ENCODE measurements at places on chromosomes 11 and 22. TPM values are rescaled to one million over a fixed set of nuclear protein-coding genes. Genes with fewer than 3 reads are reported as not detected.

Gene HTR3A
- total RNA-seq: not detected

DNA sequence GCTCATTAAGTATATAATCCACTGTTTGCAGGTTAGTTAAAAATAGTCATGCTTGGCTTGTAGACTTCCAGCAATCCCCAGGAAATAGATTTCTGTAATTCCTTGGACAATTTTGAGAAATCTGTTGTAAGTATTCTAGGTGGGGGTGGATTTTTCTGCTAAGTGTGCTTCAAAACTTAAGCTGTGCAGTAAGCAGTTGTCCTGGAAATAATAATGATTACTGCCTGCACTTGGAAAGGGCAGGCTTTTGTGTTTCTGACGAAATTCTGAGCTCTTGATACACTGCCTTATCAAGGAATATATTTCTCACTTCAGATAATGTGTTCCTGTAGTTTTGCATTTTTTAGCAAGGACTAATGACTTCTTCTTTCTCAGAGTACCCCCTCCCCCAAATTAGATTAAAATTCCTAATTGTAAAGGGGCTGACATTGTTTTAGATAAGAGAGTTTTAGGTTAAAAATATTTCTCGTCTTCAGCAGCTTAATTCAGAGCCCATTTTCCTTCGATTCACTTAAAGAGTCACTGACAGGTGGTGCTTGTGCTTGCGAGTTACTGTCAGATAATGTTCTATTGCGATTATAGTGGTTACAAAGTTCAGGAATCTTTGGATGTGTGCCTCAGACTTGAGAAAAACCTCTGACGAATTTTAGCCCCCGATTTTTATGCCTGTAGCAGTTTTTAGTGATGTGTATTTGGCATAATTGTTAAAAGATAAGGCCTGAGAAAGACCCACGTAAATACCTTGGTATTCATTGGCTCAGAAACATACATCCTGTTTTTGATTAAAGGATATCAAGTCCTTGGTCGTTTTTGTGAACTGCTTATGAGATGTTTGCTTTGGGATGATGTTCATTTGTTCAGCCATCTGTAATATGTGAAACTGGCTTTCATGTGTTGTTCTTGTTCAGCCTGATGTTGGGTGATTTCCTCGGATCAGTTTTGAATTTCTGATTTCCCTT is 120.5 kb downstream of the HIPK3 start:
- no peaks in the 10 kb centered on the region for H3K36me3 ChIP-seq
- no peak overlapping the region for H3K27ac ChIP-seq
- no peak for DNase-seq
- no peak overlapping the region for H3K4me3 ChIP-seq
- peaks cover 2% of the 10 kb centered on the region for H3K4me1 ChIP-seq

DNA sequence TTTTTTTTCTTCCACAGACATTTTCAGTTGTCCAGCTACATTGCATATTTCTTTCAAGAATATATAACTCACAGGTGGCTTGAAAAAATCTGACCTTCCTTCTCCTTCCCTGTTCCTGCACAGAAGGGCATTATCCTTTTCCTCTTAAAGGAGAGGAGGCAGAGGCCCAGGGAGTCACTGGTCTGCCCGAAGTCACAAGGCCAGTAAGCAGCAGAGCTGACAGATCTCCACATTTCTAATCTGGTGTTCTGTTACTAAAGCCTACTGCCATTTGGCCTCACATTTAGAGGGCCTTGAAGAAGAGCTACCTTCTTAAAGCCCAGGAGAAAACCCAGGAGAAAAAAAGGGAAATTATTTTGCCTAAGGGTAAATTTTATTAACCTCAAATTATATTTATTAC is 12.3 kb downstream of the ENDOD1 start:
- H3K4me3 ChIP-seq: no peak overlapping the region
- H3K27me3 ChIP-seq: no peaks in the 10 kb centered on the region
- H3K27ac ChIP-seq: no peak overlapping the region

Gene NFAM1
- total RNA-seq: 0.15 TPM

GRCh38 chr11:2127482-2128129 is 11.6 kb downstream of the IGF2 start:
- no peak for DNase-seq
- H3K36me3 ChIP-seq: no peaks in the 10 kb centered on the region
- H3K4me3 ChIP-seq: no peak overlapping the region
- no peaks in the 10 kb centered on the region for H3K4me1 ChIP-seq
- H3K27me3 ChIP-seq: peaks cover 14% of the 10 kb centered on the region

DNA sequence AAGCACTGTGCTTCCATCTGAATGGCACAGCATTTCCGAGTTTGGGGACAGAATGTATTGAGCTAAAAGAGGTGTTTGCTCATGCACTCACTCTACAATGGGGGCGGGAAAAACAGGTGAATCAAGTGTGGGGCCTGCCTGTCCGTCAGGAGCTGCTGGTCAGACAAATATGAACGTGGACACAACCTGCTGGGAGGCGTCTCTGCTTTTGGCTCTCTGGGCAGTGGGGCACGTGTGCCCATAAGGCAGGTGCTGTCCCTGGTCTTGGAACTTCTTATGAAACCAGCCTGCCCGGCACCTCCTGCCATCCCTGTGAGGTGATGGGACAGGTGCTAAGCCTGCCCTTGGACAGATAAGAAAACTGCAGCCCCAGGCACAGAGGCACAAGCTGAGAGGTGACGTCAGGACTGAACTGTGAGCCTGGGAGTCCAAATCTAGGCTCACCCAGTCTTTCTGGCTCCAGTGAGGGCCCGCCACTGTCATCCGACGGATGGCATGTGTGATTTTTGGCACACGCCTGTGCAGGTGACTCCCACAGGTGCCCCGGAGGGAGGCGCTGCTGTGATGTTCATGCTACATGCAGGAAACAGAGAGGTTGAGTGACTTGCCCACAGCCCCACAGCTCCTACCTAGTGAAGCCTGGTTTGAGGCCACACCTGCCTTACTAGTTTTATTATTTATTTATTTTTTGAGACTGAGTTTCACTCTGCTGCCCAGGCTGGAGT is 51.6 kb downstream of the SMIM38 start:
- no peak overlapping the region for H3K27ac ChIP-seq
- DNase-seq: no peak
- no peaks in the 10 kb centered on the region for H3K36me3 ChIP-seq
- H3K27me3 ChIP-seq: no peaks in the 10 kb centered on the region

GRCh38 chr11:113113801-113114704 is 152.8 kb downstream of the NCAM1 start:
- no peak overlapping the region for H3K4me3 ChIP-seq
- H3K27ac ChIP-seq: no peak overlapping the region
- no peaks in the 10 kb centered on the region for H3K36me3 ChIP-seq
- DNase-seq: peak; percentile 17

DNA sequence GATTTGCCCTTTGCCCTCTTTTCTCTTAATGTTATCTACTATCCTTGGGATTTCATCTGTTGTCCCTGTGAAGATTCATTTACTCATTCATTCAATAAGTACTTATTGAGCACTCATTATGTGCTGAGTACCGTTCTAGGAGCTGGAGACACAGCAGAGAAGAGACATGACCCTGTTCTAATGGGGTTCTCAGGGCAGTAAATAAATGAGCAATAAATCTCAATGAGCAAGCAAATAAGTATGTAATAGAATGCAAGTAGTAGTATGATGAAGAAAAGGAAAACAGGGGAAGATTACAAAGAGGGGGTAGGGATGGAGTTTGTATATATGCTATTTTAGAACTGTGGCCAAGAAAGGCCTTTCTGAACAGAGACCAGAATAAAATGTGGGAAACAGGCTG is 34.2 kb upstream of the NRIP3 start:
- no peaks in the 10 kb centered on the region for H3K36me3 ChIP-seq
- DNase-seq: no peak
- H3K27ac ChIP-seq: no peak overlapping the region

- H3K27me3 ChIP-seq: no peaks in the 10 kb centered on the region
- DNase-seq: no peak
- no peaks in the 10 kb centered on the region for H3K4me1 ChIP-seq
- no peaks in the 10 kb centered on the region for H3K36me3 ChIP-seq
- no peak overlapping the region for H3K27ac ChIP-seq
Observed at GRCh38 chr11:127218275-127218608, 217.7 kb upstream of the KIRREL3 start.

Gene OR52I1
- total RNA-seq: not detected

DNA sequence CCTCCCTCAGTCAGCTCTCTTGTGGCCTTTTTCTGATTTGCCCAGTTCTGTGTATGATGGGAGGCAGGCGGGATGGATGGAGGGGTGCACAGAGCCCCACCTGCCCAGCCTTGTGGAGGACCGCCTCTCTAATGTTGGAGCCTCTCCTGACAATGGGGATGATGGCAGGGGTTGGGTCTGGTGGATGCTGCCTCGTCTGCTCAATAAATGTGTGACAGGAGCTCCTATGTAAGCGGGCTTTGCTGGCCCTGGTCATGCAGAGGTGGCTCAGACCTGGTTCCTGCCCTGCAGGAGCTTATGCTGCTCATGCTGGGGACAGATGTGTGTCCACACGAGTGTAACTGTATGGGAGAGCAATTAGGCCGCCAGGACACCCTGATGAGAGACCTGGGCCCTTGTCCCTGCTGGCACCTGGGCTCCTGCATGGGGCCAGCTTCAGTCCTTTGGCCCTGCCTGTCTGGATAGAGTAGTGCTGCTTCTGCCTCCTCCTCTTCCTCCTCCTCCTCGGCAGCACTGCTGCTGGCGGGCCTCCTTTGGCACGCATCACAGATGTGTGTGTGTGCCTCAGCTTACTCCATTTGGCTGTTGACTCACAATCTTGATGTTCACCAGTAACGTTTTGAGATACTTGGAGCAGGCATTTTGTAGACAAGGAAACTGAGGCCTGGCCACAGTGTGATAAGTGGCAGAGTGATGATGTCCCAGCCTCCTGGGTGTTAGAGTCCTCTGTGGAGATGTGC is 131.0 kb downstream of the TBC1D22A start:
- no peak for DNase-seq
- H3K4me3 ChIP-seq: no peak overlapping the region
- H3K27me3 ChIP-seq: no peaks in the 10 kb centered on the region
- peaks cover 6% of the 10 kb centered on the region for H3K4me1 ChIP-seq

DNA sequence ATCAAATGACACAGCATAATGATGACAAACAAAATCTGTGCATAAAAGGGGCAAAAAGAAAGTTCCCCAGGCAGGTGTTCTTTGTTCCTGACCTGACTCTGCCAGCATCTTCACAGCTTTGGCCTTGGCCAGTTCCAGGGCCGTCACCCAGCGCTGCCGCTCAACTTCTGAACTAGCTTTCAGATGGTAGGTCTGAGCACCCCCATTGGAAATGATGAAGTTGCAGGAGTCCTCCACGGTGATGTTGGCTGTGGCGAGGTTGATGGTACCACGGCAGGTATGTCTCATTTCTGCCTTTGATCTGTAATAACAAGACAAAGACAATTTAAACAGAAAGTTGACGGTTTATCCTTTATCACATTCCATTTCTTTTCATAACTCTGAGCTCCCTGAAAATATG is 5.3 kb downstream of the OSBP start:
- no peak overlapping the region for H3K4me3 ChIP-seq
- peaks cover 30% of the 10 kb centered on the region for H3K36me3 ChIP-seq
- no peaks in the 10 kb centered on the region for H3K27me3 ChIP-seq

DNA sequence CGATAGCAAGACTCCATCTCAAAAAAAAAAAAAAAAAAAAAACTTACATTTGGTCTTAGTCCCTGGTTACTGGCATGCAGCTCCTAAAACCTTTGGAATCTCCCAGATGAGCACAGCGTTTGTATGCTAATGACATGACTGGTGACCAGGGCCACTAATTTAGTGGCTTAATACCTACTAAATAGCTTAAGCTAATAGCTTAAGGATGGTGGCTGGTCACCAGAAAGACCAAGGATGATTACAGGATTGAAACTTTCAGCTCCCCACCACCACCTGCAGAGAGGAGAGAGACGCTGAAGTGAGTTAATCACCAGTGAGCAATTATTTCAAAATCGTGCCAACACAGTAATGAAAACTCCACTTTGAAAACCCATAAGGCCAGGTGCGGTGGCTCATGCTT is 37.1 kb downstream of the DENND5A start:
- H3K4me3 ChIP-seq: no peak overlapping the region
- no peaks in the 10 kb centered on the region for H3K27me3 ChIP-seq
- DNase-seq: no peak
- H3K27ac ChIP-seq: no peak overlapping the region

Gene UPK2
- total RNA-seq: 0.45 TPM

DNA sequence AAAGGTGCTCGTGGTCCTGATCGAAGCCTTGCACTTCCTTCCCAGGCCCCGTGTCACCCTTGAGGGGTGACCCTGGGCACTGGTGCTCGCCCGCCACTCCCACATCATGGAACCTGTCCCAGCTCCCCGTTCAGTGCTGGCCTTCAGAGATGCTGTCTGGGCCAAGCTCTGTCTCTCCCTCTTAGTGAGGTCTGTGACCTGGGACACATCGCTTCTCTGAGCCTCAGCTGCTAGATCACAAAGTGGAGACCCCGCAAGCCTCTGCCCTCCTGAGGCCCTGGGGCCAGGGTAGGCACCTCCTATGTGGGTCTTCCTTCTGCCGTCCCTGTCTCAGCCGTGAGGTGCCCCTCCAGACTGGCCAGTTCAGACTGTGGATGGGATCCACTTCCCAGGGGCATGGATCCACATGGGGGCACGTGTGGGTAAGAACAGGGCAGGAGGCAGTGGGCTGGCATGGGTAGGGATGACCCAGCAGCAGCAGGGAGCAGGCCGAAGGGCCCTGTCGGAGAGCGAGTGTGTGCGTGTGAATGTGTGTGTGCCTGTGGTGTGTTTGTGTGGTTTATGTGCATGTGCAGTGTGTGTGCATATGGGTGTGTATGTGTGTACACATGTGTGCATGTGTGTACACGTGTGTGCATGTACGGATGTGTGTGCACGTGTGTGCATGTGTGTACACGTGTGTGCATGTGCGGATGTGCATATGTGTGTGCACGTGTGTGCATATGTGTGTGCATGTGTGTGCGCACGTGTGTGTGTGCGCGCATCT is 1073.7 kb downstream of the BRD1 start:
- peaks cover 19% of the 10 kb centered on the region for H3K27me3 ChIP-seq
- no peaks in the 10 kb centered on the region for H3K36me3 ChIP-seq
- no peak overlapping the region for H3K4me3 ChIP-seq
- no peaks in the 10 kb centered on the region for H3K4me1 ChIP-seq

Gene CPT1A
- total RNA-seq: 16.1 TPM

Gene SHANK2
- not detected for total RNA-seq

- H3K27ac ChIP-seq: peak overlapping the region; percentile 14
- H3K27me3 ChIP-seq: peaks cover 35% of the 10 kb centered on the region
- no peak overlapping the region for H3K4me3 ChIP-seq
- no peaks in the 10 kb centered on the region for H3K36me3 ChIP-seq
Observed at GRCh38 chr11:9001736-9002135, 2.1 kb downstream of the NRIP3 start.

Measured in activated naive CD4-positive, alpha-beta T cell treated with anti-CD3 and anti-CD28 coated beads for 36 hours (primary cell).